Cortex of kidney (tissue), 1 donor: ENCODE measurements at places on chromosomes 1 and 21.

DNA sequence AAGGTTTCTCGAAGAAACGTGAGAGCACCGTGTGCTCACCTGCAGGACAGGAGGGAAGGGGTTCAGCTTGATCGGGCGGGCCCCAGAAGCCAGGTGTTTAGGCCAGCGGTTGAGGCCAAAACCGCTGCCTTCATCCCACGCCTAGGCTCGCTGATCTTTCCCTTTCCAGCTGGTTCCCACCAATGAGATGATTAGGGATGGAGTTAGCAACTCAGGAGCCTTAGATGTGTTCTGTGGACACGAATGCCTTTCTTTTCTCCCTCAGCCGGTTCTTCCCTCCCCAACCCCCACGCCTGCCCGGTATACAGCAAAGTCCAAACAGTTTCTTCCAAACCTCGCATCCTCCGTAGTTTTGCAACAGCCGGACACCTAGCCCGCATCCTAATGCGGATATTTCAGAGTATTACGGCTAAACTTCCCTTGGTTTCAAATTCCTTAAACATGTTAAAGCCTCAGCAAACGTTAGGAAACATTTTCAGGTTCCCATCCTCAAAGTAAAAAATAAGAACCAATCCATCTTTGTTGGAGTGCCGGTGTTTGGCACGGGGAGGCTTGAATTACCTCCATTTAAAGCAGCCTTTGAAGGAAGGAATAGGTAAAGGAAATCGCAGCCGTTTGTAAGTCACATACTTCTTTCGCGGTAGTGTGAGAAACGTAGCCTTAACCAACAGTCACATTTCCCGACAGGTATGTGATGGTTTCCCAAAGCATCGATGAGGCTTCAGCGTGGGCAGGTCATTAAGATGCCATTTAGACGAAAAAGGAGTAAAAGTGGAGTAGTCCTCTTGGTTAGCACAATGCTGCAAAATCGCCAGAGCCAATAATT is 1.1 kb downstream of the LRRC8C start:
- no peak for DNase-seq

DNA sequence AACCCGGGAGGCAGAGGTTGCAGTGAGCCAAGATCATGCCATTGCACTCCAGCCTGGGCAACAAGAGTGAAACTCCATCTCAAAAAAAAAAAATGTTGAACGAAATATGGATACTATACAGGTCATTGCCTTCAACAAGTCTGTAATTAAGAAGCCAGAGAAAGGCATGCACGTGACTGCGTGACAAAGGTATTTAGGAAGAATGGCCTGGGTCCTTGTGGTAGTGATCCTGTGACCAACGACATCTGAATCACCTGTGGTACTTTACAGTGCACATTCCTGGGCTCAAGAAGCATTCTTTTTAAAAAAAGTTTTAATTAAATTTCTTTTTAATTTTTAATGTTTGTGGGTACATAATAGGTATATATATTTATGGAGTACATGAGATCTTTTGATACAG is 115.0 kb downstream of the GREM2 start:
- DNase-seq, result no peak

DNA sequence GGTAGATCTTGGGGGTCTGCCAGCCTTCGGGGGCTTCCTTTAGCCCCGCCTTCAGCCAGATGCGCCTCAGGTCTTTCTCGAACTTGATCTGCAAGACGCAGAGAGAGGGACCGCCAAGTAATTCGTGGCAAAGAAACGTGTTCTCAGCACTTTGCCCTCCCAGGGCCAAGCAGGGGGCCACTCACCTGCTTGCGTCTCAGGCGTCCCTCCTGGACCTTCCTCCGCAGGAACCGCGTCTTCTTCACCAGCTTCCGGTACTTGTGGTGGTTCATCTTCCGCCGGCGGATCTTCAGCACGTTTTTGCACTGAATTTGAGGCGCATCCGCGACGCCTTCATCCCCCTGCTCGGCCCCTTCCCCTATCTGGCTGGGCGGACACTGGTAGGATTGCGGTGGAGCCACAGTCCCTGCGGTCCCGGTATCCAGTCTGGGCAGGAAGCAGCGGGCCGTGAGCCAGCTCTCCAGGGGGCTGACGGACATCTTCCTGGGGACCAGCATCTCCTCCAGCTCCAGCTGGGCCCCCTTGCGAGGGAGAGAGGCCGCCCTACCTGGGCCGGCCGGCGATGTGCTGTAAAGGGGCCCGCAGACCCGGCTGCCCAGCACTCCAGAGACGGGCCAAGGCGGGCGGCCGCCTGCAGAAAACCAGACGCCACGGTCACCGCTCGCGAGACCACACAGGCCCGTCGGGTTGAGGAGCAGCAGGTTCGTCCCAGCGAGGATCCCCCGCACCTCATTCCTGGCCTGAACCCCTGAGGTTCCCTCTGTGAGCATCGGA is 1.0 kb downstream of the AURKAIP1 start:
- DNase-seq, result no peak

DNA sequence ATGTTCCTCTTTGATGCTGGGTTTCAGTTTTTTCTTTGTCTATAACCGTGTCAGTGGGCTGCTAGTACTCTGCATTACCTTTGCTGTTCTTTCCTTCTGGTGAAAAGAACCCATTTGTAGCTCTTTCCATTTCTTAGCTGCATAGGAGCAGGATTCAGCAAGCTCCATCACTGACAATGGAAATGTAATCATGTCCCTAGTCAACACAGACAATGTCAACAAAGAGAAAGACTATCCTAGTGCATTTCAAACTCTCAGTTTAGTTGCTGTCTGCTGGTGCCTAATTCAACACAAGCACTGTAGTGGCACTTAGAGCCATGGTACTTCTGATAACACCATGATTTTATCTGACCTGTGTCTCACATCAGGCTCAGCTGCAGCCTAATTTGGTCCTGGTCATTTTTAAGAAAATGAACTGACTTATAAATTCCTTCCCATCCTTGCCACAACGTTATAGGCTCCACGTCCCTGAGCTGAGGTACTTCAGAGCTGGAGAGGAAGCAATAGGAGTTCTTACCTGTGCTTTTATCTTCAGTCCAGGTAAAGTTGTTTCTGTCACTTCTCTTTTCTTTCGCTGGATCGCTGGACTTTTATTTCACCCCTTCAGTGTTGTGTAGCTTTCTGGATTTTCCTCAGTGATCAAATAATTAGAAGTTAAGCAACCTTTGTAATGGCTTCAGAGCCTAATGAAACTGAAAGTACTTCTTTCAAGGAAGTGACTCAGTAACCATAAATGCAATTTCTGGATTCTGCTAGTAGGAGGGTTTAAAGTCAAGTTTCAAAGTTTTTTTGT is at the start of gene GBP3:
Gene GBP3 (minus strand): TSS at position 700 of the 793 bp plus-strand sequence. CDS start 2,145 bp downstream, outside the sequence.
- no peak for DNase-seq

DNA sequence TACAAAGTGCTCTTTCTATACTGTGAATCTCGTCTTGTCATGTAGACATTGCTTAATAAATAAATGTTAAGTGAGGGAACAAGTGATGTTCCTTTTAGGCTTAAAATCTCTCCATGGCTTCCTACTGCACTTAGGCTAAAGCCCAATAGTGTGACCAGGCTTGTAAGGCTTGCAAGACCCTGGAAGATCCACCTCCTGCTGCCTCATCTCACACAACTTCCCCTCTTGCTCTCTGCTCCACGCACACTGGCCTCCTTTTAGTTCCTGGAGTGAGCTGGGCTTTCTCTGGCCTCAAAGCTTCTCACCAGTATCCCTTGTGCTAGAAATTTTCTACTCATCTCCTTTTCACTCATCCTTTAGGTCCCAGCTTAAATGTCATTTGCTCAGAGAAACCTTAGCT is 41.5 kb upstream of the DIPK1A start:
- DNase-seq, result no peak

DNA sequence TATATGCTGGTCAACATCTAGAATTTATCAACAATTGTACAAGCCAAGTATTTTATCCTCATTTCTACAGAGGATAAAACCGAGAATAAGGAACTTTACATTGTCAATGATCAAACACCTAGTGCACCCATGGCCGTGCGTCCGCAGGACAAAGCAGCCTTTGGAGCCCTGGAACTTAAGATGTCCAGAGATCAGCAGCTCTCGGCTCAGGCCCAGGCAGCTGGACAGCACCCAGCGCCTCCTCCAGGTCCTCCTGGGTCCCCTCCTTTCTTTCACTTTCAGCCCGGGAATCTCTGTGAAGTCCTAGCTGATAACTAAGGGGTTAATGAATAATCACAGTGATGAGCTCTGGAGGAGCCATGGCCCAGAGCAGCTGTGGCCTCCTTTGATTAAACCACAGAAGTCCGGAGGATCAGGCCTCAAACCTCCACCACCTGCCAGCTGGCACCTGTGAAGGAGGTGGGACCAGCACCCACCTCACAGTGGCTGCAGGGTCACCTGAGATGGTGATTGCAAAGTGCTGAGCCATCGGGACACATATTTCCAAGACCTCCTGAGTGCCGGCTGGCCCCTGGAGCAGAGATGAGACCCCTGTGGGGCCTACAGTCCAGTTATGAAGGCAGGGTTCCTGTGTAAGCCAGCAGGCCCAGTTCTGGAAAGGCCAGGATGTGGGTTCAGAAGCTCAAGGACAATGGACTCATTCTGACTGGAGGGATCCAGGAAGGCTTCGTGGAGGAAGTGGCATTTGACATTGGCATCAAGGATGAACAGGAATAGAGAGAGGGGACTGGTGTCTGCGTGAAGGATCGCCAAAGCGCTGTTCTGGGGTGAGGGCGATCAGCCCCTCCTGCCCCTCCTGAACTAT is 11.6 kb upstream of the SAMD11 start:
- DNase-seq, result no peak

GRCh38 chr1:38891753-38892152 is 10.4 kb upstream of the GJA9 start:
- no peak for DNase-seq

DNA sequence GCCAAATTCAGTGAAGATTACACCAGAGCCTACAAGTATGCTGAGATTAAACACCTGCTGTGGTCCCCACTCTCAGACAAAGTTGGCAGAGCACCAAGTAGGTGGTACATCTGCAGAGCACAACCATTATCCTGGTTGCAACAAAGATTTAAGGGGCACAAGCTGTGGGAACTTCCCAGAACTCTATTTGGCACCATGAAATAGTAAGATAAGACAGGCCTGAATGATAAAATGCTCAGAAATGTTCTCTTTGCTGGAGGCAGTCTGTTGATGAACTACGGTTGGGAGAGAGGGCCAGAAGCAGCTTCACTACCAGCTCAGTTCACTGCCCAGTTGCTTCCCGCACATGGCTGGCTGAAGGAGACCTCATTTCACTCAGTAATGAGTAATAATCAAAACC is 19.9 kb downstream of the RPL5 start:
- DNase-seq, result no peak

GRCh38 chr1:234222561-234223280 is 150.5 kb upstream of the COA6 start:
- no peak for DNase-seq

GRCh38 chr1:171286032-171286705 is 27.8 kb upstream of the FMO4 start:
- no peak for DNase-seq

GRCh38 chr1:245971711-245972085 is 535.4 kb downstream of the SMYD3 start:
- DNase-seq, result no peak

GRCh38 chr1:241219449-241219848 is 137.6 kb downstream of the RGS7 start:
- DNase-seq, result no peak

- DNase-seq, result no peak
Observed at GRCh38 chr1:56991576-56991975, 25.8 kb upstream of the C8B start.

DNA sequence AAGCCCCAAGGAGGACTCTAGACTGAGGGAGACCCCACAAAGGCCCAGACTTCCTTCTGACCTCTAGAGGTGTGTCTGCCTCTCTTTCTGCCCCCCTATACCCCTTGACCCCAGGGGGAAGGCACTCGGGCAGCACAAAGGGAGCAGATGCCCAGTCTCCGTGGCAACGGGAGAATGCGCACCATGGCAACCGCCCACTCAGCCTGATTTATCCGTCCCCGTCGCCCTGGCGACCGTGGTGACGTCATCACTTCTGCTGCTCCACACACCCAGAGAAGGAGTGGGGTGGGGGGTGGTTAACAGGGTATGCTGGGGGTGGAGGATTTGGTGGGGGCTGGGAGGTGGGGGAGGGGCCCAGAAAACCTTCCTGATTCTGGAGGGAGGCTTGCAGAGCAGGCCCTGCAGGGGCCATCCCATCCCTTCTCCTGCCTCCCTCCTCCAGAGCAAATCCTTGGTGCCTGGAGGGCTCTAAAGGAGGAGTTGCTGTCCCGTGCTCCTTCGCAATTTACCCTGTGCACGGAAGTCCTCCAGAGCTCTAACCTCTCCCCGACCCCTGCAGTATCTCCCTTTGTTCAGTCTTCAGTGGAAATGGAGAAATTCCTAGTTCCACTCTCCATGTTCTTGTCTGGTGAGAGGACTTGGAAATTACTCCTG is 6.3 kb downstream of the CELF3 start:
- no peak for DNase-seq

DNA sequence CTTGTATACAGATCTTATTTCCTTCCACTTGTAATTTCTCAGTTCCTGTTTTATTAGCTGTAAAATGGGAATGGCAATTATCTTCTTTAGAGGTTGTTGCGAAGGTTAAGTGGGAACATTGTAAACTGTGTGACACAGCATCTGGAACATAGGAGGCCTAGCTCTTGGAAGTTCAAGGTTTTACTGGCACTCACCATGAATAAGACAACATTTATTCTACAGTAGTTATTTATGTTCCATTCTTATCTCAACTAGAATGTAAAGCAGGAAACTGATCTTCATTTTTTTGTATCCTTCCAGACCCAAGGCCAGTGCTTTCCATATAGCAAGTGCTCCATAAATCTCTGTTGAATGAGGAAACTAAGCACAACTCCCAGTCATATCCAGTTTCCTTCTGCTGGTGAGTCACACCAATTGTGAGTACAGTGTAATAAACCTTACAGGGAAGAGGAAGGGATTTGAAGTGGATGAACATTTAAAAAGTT is 1.4 kb downstream of the BCL10 start:
- no peak for DNase-seq

- no peak for DNase-seq
Observed at GRCh38 chr21:34011660-34012059, 61.7 kb upstream of the MRPS6 start.

DNA sequence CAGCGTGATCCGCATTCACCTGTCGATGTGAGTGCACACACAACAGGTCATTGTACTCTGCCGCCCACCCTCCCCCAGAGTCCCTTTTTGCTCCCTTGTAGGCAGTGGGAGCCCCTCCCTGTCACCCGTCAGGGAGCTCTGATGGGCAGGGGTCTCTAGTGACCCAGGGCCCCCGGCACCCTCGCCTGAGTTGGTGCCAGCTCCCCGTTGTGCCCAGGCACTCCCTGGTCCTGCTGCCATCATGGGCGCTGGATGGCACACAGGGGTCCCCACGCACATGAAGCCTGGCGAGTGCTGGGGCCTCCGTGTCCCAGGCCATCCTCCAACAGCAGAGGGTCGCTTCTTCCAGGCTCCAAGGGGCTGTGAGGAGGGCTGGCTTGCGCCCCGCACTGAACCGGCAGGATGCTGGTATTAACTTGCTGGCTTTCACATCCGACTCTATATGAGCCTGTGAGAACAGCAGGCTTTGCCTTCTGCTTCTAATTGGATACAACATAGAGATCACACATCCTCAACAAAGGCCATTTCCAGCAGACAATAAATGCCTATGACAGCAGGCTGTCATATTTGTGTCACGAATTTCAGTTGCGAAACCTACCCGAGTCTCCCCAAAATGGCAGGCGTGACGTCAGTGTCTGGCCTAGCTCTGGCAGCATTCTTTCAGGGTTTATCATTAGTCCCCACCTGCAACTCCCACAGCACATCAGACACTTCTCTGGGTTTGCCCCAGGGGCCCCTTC is 35.4 kb downstream of the KIAA1614 start:
- no peak for DNase-seq
